Inflammatory macrophage treated with lipopolysaccharide for 4 hours (primary cell): ENCODE measurements at places on chromosomes 12 and 14.

DNA sequence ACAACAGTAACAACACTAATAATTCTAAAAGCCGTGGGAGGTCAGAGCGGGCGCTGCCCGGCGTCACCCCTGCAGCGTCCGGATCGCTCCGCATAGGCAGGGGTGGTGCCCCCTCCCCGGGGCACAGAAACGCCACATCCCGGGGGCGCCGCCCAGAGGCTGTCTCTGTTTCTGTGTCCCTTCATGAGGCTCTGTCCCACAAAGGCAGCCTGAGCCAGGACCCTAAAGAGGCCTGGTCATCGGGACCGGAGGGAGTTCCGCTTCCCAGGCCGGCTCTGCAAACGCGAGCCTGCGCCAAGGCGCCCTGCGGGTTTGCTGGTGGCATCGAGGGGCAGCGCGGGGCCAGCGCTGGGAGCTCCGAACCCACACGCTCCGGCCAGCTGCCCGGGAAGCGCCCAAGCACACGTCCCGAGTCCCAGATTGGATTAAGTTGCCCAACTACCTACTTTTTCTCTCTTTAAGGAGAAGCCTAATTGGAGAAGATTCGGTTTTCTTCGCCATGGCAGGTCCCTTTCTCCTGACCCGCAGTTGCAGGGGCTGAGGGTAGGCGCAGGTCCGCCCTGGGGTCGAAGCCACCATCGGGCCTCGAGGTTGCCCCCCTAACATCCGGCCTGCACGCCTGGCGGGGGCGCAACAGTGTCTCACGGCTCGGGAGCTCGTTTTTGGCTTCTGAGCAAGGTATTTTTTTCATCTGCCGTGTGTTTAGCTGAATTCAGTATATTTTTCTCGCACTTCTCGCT is 421.7 kb downstream of the VRK1 start:
- DNase-seq = no peak

DNA sequence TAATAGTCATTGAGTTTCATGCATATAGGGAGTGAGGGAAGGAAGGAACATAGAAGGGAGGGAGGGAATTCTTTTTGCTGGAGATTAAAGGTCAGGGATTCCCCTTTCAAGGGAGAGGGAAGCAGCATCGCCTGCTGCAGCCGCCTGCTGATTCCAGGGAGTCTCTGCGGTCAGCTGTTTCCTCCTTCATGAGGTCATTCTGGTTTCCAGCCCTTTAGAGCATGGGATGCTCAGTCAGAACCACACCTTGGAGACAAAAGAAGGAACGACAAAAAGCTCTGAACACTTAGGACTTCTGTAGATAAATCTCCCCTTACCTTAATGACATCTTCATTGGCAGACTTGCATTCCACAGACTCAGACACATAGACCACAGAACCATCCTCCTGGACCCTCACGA is 923.0 kb upstream of the TMEM132C start:
- DNase-seq = no peak

- DNase-seq = no peak
These were observed 16.6 kb upstream of the TCP11L2 start for GRCh38 chr12:106285982-106286381.

GRCh38 chr12:47828008-47828975 is 8.6 kb upstream of the HDAC7 start:
- DNase-seq = no peak

- no peak for DNase-seq
These were observed 49.0 kb downstream of the MSRB3 start for GRCh38 chr12:65327207-65328076.

- no peak for DNase-seq
These were observed 163.5 kb downstream of the KITLG start for GRCh38 chr12:88416786-88417185.

DNA sequence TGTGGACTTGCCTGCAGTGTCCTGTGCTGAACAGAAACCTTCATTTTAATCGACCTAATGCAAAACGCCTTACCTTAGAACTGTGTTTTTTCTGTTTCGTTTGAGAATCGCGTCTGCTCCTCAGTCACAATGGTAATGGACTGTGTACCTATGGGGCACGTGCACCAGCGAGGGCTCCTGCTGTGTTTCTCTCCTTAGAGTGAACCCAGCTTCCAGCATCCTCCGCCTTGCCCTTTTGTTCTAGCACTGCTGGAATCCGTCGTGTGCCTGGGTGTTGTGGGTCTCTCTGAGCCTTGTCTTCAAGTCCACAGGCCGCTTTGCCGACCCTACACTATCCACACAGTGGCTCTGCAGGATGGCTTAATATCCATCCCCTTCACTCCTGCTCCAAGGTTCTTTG is 3.6 kb downstream of the AMN start:
- no peak for DNase-seq

GRCh38 chr12:5506295-5506694 is 74.4 kb downstream of the NTF3 start:
- no peak for DNase-seq

- peak; percentile 82 for DNase-seq
These were observed 47.3 kb upstream of the MED13L start for GRCh38 chr12:116324654-116325335.

- DNase-seq = no peak
These were observed 121.6 kb downstream of the TMEM121 start for GRCh38 chr14:105647784-105648608.

DNA sequence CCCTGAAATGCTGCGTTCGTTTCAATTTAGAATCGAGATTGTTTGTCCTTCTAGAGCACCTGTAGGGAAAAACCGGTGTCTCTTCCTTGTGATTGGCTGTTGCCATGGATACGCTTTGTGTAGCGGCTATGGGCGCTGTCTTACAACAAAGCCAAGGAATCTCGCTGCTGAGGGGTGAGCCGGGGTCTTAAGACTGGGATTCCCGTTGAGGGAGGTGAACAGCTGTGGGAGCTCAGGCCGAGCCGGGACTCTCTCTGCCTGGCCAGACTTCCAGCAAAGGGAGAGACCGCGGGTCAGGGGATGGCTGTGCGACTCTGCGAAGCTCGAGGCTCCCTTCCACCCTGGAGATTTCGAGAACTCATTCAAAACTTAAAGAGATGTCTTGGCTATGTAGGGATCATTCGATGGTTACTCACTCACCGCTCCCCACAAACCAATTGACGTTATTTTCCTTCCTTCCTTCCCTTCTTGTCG is at the start of the genes LRRIQ1 and TSPAN19:
Gene LRRIQ1 (plus strand): TSS at position 118 of the 474 bp plus-strand sequence. CDS start 1,826 bp downstream, outside the sequence.
Gene TSPAN19 (minus strand): TSS at position 44 of the 474 bp plus-strand sequence. CDS start 6,331 bp downstream, outside the sequence.
- DNase-seq = peak; percentile 13

GRCh38 chr14:99357916-99358390 is 86.0 kb upstream of the BCL11B start:
- DNase-seq = no peak

- DNase-seq = no peak
These were observed 311.0 kb downstream of the NELL2 start for GRCh38 chr12:44565163-44565562.

GRCh38 chr12:47226199-47226598 is 146.4 kb upstream of the AMIGO2 start:
- no peak for DNase-seq

DNA sequence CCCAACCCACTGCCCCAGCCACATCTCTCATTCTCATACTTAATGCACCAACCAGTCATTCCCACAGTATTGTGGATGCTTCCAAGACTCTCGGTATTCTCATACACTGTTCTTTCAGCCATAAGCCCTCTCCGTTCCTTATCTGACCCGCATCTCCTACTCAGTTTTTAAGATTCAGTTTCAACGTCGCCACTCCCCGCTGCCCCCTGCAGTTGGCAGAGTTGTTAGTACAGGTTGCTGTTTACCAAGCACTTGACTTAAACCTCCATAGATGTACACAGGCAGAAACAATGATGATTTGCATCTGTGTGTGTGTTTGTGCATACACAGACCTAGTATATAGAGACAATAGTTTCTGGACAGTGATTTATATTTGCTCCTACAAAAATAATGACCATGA is 40.2 kb downstream of the PAH start:
- no peak for DNase-seq
